NCI-H1417 treated with DMSO at 0.1 percent for 48 hours (cell line): ENCODE measurements at places on chromosomes 12 and 14.

- DNase-seq: no peak
Measured at GRCh38 chr12:5723071-5723470, 222.0 kb downstream of the ANO2 start.

GRCh38 chr12:108822497-108823205 is 34.7 kb downstream of the SSH1 start:
- DNase-seq: no peak

DNA sequence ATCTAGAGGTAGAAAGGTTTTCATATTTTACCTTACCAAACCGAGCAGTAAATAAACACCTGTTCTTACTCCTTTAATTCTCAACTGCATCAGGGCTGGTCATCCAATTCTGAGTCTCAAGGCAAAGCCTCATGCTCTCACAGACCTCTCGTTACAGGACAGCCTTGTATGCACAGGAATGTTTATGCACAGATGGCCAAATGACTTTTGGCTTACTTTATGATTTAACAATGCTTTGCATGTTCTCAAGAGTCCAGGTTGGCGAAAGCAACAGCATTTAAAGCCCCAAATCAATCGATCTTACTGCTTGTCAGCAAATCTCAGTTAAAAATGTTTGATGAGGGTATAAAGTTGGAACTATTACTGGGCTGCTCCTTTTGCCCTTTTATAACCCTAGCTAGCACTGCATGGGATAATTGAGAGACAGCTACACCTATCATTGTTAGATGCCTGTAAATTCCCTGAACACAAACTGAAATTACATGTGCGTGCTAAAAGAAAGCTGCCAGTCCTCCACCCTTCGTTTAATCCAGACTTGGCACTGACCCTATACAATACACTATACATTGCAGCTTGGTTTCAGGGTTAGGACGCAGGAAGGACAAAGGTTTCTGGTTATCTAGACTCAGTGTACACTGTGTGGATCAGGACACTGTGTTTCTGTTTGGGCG is 63.6 kb downstream of the TMCC3 start:
- no peak for DNase-seq

GRCh38 chr12:87848248-87848868 is 180.8 kb downstream of the C12orf50 start:
- peak; percentile 40 for DNase-seq

- DNase-seq: no peak
Measured at GRCh38 chr14:103716091-103716801, 636 bp downstream of the ZFYVE21 start.

DNA sequence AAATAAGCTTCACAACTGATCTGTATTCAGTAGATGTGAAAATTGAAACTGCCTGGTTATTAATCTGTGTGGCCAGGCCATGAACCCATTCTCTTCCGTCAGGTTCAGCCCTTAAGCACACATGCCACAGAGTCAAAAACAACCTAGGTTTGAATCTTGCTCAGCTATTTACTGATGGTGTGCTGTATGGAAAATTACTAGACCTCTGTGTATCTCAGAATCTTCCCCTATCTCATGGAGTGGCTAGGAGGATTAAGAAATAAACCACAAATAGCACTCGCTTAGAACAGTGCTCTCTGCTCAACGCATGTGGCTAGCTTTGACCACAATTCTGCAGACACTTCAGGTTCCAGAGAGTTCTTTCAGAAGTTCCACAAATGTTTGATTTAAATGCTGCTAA is 240.7 kb upstream of the PLEKHG7 start:
- no peak for DNase-seq

DNA sequence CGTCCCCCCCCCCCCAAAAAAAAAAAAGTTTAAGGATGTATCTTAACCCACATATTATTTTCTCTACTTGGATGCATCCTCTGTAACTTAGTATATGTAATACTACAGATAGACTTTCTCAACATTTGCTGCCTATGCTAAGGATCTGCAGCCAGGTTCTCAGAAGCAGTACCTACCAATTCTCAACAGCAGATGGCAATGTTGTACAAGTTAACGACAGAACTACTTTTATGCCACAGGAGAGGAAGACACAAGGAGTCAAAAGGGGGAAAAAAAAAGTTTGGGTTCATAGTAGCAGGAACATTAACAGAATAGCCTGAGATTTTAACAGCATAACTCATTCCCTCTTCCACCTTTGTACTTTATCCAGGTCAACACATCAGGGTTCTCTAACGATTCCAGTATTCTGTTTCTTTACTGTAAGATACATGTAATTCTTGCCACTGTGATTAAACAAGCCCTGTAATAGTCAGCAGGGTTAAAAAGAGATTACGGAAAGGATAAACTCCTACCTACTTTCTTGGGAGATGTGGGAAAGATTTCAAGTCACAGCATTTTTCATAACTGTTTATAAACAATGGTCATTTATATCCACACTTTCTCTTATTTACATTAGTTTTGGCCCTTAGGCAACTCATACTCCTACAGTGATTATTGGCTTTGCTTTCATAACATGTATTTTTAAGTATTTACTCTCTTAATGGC is 5.7 kb upstream of the NEK9 start:
- DNase-seq: peak; percentile 71

DNA sequence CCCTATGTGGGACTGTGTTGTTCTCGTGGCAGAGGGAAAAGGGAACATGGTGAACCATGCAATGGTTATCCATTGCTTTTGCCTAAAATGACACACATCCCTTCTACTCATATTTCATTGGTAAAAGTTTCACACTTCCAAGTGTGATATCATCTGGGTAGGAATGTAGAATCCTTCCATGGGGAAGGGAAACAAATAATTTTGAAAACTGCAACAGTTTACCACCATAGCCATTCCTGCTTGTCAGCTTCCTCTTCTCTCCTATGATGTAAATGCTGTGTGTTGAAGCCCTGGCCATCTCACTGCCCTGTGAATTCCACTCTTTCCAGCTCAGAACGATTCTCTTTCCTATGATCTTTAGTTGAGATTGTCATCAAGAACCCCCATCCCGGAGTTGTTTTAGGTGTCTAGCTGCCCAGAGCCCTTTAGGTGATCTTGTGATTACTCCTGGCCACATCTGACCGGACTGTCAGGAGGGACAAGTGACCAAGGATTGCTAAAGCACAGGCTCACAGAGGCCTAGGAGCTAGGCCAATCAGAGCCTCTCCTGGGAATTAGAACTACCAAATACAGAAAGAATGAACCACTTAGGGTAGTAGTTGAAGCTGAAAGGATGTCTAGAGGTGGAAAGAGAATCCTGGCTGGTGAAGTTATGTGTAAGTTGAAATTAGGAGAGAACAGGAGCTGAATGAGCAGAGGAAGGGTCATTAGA is 84.6 kb downstream of the VCPKMT start:
- no peak for DNase-seq

- no peak for DNase-seq
Measured at GRCh38 chr12:28253161-28253641, 62.9 kb downstream of the CCDC91 start.

GRCh38 chr14:60357551-60358149 is 108.6 kb downstream of the PPM1A start:
- DNase-seq: no peak

DNA sequence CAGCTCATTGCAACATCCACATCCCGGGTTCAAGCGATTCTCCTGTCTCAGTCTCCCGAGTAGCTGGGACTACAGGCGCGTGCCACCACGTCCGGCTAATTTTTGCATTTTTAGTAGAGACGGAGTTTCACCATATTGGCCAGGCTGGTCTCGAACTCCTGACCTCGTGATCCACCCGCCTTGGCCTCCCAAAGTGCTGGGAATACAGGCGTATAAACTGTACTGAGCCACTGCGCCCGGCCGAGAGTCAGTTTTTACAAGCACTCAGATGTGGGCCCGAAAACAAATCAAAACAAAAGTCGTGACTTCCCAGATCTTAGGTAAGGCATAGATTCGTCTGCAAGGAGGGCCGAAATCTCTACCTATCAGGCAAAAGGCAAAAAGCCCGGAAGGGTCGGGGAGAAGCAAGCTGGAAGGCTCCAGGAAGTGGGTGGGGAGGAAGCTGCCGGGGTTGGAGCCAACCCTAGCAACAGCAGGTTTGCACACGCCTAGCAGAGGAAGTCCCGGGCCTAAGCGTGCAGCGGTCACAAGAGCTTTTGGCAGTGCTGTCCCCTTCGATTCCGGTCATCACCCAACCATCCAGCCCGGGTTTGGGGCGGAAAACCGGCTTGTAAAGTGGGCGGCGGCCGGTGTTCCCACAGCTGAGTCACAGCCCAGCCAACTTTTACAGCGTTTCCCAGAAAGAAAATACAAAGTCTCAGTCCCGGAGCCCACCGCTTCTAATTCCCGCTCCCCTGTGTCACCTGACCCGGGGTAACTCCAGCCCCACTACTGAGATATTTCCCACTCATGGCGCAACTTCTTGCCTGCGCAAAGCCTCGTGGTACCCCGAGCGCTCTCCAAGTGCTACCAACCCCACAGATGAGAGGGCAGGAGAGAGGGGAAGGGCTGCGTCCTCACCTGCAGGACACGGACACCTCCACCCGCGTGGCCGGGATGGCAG is 583 bp downstream of the CPNE8 start:
- DNase-seq: no peak

- DNase-seq: no peak
Measured at GRCh38 chr14:69985463-69985862, 106.2 kb downstream of the SMOC1 start.

DNA sequence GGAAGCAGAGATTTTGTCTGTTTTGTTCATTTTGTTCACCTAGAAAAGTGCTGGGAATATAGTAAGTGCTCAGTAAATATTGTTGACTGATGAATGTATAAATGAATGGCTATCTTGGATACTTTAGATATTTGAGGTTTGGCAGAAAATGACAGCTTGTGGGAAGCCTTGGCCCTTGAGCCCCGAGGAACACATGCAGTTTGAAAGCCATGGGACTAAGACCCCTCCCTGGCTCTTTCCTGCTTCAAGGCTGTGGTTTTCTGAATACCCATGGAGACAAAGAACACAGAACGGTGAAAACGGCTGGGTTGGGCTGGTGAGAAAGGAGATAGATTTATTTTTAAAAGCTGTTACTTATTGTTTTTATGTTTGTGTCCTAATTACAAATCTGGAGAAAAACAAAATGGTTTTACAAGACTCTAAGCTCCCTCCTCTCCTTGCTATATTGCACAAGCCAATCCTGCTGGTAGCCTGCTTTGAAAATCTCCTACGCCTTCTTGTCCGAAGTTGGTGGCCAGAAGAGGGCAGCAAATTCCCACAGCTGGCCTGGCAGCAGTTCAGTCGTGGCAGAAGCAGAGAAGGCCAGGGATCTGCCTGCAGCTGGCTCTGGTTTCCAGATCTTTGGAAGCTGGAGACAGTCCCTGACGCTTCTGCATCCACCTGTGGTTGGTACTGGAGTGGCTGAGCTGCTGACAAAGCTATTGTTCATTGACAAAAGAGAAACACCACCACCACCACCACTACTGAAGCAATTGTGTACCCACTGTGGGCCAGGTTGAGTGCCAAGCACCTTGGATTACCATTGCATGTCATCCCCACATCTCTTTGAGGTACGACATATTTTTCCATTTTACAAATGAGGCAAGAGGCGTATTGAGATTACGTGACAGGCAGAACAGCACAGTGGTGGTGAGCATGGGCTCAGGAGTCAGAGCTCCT is 5.2 kb upstream of the KRT85 start:
- peak; percentile 32 for DNase-seq

GRCh38 chr12:106223485-106224354 is 24.1 kb downstream of the CKAP4 start:
- DNase-seq: peak; percentile 31

DNA sequence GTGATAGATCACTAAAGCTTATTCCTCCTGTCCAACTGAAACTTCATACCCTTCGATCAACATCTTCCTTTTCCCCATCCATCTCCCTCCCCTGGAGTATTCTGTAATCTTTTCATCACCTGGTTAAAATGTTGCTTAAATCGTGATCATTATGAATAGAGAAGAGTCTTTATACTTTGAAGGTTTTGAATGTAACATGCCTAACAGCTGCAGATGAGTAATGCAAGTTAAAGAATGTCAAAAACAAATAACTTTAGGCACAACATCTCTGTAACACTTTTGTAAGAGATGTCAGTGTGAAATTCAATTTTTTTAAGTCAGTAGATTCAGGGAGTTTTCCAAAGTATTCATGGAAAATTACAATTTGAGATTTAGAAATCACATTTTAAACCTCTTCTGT is 25.0 kb downstream of the RXYLT1 start:
- DNase-seq: no peak

DNA sequence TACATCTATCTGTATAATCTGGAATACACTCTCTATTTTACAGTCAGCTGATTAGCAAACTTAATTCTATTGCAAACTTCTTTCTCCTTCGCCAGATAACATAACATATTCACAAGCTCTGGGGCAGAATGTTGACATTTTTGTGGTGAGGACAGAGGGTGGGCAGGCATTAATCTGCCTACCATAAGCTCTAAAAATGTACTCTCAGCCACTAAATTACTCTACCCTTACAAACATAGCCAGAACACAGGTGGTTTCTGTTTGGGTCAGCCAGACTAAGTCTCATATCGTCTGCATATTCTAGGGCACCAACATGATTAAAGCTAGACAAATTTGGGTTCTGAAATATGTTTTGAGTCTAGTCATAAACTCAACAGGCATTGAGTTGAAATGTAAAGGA is 90.1 kb downstream of the SLC6A15 start:
- no peak for DNase-seq

GRCh38 chr14:91252871-91253794 is 8.6 kb upstream of the GPR68 start:
- DNase-seq: no peak

DNA sequence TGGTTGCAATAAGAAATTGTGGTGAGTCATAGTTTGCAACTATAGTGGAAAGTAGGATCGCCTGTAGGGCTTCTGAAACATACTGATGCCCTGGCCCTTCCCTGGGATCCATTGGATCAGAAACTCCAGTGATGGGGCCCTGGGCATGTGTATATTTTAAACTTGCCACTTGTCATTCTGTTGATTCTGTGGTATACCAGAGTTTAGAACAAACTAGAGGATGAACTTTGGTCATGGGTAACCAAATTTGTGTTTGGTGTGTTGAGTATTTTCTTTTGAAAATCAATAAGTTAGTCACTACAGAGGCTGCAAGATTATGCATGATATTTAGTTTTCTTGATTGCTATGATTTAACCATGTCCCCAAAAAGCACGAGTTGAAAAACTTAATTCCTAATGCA is 142.2 kb downstream of the SLC15A5 start:
- no peak for DNase-seq

GRCh38 chr14:25250516-25250915 is 200.6 kb upstream of the STXBP6 start:
- no peak for DNase-seq
